ENCODE measurements at places on chromosomes 6 and 20.
A peak's percentile ranks its signal among the peaks of the same experiment; 100 is the strongest.

GRCh38 chr20:57393321-57394120 is 2.3 kb downstream of the RBM38 start:
- DNase-seq, result no peak

- no peak for DNase-seq
Measured at GRCh38 chr6:2714111-2714895, 36.4 kb downstream of the MYLK4 start.

- DNase-seq, result no peak
Measured at GRCh38 chr6:26260725-26261490, 104.1 kb upstream of the BTN3A2 start.

GRCh38 chr20:10174400-10174799 is 44.2 kb upstream of the SNAP25 start:
- no peak for DNase-seq

GRCh38 chr6:154602708-154603107 is 92.2 kb upstream of the CNKSR3 start:
- no peak for DNase-seq

GRCh38 chr6:36350681-36351571 is 14.2 kb upstream of the BNIP5 start:
- DNase-seq, result no peak

- no peak for DNase-seq
Measured at GRCh38 chr6:30823534-30823865, 60.8 kb upstream of the DDR1 start.

DNA sequence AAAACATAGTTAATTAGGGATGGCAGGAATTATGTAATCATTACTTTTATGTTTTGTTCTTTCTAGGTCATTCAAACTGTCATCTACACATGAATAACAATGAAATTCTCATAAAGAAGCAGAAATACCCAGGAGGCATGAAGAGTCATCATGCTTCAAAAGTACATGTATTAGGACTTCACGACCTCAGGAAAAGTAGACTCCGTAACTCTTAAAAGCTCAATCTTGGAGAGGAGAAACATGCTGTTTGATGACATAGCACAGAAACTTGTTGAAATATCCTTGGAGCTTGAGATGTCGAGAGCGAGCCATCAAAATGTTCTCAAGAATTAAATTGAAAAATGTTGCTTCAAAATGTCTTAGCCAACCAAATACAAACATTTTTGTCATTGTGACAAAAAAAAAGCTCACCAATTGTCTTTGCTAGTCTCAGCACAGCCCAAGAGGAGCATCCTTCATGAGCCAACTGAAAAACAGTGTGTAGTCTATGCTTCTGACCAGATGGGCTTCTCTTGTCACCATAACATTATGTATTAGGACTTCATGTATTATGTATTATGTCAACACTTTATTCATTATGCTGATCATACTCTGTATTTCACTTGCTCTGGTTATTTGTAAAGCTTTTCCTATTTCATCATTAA is 28.2 kb upstream of the ANKEF1 start:
- no peak for DNase-seq

DNA sequence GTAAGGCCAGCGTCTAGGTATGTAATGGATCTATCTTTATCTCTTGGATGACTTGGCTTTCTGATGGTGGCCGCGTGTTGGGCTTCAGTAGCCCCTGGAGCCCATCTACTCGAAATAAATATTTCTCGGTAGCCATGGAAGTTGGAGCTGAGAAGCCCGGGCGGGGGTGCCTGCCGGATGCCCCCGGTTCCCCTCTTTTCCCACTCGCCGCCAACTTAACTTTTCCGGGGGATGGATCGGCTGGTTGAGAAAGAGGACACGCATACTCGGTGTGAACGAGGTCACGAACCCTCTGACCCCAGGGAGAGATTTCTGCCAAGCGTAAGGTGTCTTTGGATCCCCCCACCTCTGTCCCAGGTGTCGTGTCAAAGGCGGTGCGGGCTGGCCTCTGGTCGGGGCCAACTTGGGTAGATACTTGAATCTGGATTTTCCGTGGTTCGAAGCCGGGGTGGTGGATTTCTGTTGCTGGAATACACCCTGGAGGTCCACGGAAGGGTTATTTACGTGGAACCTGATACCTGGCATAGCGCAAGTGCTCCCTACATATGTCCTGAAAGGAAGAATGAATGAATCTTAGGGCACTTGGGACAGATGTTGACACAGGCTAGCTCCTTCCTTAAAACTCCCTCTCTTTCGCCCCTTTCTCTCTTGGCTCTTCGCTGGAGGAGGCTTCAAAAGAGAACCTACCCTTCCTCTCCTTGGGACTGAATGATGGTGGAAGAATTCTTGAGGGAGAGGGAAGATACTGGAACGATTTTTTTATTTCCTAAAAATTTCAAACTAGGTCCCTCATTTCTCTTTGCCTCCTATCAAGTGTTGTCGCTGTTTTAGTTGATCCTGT is 996 bp downstream of the DOK5 start:
- DNase-seq, result no peak

DNA sequence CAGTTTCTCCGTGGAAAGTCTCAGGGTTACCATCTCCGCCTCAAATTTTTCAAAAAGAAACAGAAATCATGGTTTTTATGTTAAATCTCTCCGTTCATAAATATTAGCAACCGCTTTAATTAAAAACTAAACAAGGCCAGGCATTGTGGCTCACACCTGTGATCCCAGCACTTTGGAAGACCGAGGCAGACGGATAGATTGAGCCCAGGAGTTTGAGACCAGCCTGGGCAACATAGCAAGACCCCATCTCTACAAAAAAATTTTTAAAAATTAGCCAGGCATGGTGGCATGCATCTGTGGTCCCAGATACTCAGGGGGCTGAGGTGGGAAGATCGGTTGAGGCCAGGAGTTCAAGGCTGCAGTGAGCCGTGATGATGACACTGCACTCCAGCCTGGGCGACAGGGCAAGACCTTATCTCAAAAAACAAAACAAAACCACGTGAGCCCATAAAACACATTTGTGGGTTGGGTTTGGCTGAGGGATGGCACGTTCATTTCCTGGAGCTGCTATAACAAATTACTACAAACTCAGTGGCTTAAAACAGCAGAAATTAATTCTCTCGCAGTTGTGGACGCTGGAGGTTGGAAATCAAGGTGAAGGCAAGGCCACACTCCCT is 223.2 kb downstream of the ZNF217 start:
- peak; percentile 47 for DNase-seq

DNA sequence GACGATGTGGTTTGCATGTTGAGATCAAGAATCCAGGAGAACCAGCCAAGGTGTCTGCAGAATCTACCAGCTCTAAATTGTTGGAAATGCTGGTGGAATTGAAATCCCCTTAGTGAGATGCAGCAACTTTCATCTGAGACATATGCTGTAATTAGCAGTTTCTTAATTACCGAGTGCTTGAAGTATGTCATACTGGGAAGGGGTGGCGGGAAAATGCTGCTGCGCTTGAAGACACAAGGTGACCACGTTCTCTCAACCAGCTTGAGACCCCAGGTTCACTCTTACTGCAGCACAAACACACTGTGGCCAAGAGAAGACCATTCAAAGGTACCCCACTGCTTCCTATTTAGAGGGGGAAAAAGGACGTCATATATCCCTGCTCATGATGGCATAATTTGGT is 59.0 kb downstream of the PFDN4 start:
- no peak for DNase-seq

GRCh38 chr20:4821590-4821989 is 99.9 kb downstream of the PRND start:
- no peak for DNase-seq
